Naive thymus-derived CD8-positive, alpha-beta T cell (primary cell): ENCODE measurements at places on chromosomes 7 and 10.

DNA sequence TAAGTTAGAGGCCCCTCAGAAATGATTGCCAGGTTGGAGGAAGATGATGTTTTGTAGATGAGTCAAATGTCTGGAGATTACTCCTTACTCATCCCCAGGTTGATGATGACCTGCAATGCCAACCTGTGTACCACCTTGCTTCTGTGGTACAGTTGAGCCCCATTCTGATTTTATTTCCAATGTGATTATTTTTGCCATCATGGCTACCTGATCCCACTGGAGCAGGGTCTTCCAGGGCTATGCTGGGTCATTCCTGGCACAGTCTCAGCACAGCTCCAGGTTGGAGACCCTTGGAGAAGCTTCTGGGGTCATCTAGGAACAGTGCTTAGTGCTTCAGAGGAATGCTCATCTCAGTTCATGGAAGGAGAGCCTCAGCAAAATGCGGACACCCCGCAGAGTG, 34.3 kb downstream of the LRRC18 start:
- no peaks in the 10 kb centered on the region for H3K27me3 ChIP-seq
- H3K4me1 ChIP-seq: no peaks in the 10 kb centered on the region
- no peaks in the 10 kb centered on the region for H3K36me3 ChIP-seq
- no peak overlapping the region for H3K4me3 ChIP-seq
- H3K27ac ChIP-seq: no peak overlapping the region

DNA sequence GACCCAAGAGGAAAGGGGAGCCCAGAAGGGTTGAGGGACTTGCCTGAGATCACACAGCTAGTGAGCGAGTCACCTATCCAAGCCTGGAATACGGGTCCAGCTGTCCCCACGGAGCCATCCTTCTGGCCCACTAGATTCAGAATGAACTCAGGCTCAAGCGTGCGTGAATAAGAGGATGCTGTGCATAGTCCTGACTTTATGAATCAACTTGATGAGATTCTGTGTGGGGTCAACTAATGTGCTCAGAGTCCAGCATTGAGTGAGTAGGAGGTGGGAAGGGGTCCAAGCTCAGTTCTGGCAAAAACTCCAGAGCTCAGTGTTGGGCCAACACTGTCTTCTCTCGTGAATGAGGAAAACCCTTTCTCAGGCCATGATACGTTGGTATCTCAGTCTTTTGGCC, 41.4 kb downstream of the CAMK1D start:
- no peak overlapping the region for H3K4me3 ChIP-seq
- H3K36me3 ChIP-seq: no peaks in the 10 kb centered on the region
- no peaks in the 10 kb centered on the region for H3K27me3 ChIP-seq
- DNase-seq: no peak
- H3K27ac ChIP-seq: no peak overlapping the region
- H3K4me1 ChIP-seq: peaks cover 42% of the 10 kb centered on the region

DNA sequence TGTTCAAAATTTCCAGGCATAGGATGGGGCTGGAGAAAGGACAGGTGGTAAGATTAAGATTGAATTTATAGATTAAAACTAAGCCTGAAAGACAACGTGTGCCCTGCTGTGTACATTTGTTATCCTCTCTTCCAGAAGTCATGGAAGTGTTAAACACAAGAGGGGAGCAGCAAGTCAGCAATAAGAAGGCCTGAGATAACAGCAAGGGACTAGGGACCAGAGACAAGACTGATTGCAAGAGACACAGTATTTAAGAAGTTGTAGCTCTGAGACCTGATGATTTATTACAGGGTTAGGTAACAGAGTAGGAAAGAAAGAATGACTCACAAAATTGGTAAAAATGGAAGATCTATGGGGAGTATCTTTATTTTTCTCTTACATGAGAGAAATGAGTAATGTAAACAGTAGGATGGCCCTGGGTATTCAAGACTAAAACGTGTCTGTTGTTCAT, 55.7 kb upstream of the COL1A2 start:
- DNase-seq: no peak
- no peak overlapping the region for H3K27ac ChIP-seq
- no peaks in the 10 kb centered on the region for H3K4me1 ChIP-seq
- no peak overlapping the region for H3K4me3 ChIP-seq

- H3K27ac ChIP-seq: no peak overlapping the region
- H3K4me1 ChIP-seq: peaks cover 6% of the 10 kb centered on the region
- no peak overlapping the region for H3K4me3 ChIP-seq
- no peaks in the 10 kb centered on the region for H3K27me3 ChIP-seq
- no peaks in the 10 kb centered on the region for H3K36me3 ChIP-seq
Measured at GRCh38 chr7:75966190-75966961, 28.0 kb downstream of the TMEM120A start.

DNA sequence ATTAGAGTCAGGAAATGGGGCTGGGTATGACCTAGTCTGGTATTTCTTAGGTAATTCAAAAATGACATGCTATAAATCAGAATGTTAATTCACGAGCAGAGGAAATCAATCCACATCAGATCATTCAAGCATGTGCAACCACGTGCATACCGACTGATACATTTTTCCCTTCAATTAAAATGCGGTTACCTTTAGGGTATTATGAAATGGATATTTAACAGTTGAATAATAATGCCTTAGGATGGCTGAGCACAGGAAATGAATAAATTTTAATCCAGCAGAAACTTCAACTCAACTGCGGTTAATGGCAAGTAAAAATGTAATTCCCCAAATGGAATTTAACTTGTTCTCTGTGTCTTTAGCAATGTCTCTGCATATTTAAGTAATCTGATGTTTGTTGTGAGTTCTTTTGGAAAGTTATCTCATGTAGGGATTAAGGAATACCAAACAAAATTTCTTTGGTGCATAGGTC, 9.2 kb downstream of the CPA2 start:
- H3K27me3 ChIP-seq: peaks cover 5% of the 10 kb centered on the region
- DNase-seq: no peak
- H3K4me3 ChIP-seq: no peak overlapping the region

DNA sequence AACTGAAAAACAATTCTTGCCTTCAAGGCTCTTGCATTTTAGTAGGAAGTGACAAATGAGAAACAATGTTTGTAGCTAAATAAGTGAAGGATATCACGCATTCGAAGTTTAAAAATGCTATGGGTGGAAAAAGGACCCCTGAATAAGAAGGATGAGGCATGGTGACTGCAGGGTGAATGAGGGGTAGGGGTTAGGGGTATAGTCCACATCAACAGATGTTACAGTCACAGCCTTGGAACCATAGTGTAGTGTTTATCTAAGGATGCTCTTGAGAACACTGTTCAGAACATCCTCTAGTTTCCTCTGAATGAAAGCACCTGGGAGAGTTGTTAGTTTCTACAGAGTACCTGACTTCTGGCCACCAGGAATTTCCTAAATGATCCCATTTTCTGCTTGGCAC, 157.0 kb downstream of the RELN start:
- H3K4me1 ChIP-seq: no peaks in the 10 kb centered on the region
- H3K27me3 ChIP-seq: peaks cover 12% of the 10 kb centered on the region
- H3K4me3 ChIP-seq: no peak overlapping the region
- no peaks in the 10 kb centered on the region for H3K36me3 ChIP-seq
- DNase-seq: no peak

GRCh38 chr7:28062197-28062991, 118.2 kb downstream of the JAZF1 start:
- no peak overlapping the region for H3K4me3 ChIP-seq
- H3K4me1 ChIP-seq: no peaks in the 10 kb centered on the region
- DNase-seq: no peak
- H3K36me3 ChIP-seq: peaks cover 2% of the 10 kb centered on the region

GRCh38 chr7:44264221-44264931, 61.0 kb downstream of the CAMK2B start:
- no peak overlapping the region for H3K4me3 ChIP-seq
- peaks cover 8% of the 10 kb centered on the region for H3K4me1 ChIP-seq
- no peaks in the 10 kb centered on the region for H3K27me3 ChIP-seq
- no peak for DNase-seq
- H3K27ac ChIP-seq: no peak overlapping the region

DNA sequence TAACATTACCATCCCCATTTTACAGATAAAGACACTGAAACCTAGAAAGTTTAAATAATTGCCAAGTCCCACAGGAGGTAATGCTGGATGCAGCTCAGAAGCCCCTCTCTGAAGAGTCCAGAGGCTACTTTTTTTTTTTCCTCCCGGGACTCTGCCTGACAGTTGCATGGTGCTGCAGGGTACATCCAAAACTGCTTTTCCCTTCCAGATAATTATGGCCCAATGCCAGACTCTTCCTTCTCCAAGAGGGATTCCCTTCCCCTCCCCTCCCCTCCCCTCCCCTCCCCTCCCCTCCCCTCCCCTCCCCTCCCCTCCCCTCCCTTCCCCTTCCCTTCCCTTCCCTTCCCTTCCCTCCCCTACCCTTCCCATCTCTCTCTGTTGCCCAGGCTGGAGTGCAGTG, 122.9 kb downstream of the LSMEM1 start:
- no peak overlapping the region for H3K4me3 ChIP-seq
- no peaks in the 10 kb centered on the region for H3K4me1 ChIP-seq
- peaks cover 8% of the 10 kb centered on the region for H3K27me3 ChIP-seq
- no peak for DNase-seq
- no peak overlapping the region for H3K27ac ChIP-seq

GRCh38 chr10:116371737-116372136, 47.5 kb downstream of the CCDC172 start:
- peaks cover 4% of the 10 kb centered on the region for H3K27me3 ChIP-seq
- no peaks in the 10 kb centered on the region for H3K36me3 ChIP-seq
- no peak overlapping the region for H3K4me3 ChIP-seq
- DNase-seq: no peak
- no peaks in the 10 kb centered on the region for H3K4me1 ChIP-seq

- no peak overlapping the region for H3K4me3 ChIP-seq
- peaks cover 27% of the 10 kb centered on the region for H3K27me3 ChIP-seq
Measured at GRCh38 chr7:123658023-123658422, 2.4 kb downstream of the LMOD2 start.

- no peak for DNase-seq
- no peak overlapping the region for H3K4me3 ChIP-seq
- no peaks in the 10 kb centered on the region for H3K4me1 ChIP-seq
- H3K27me3 ChIP-seq: peaks cover 5% of the 10 kb centered on the region
- H3K36me3 ChIP-seq: peaks cover 8% of the 10 kb centered on the region
Measured at GRCh38 chr10:90817128-90817889, 40.5 kb downstream of the HTR7 start.

- DNase-seq: no peak
- H3K27me3 ChIP-seq: peaks cover 8% of the 10 kb centered on the region
- no peaks in the 10 kb centered on the region for H3K4me1 ChIP-seq
- no peaks in the 10 kb centered on the region for H3K36me3 ChIP-seq
- H3K27ac ChIP-seq: no peak overlapping the region
- no peak overlapping the region for H3K4me3 ChIP-seq
Measured at GRCh38 chr7:89042940-89043339, 247.4 kb upstream of the TEX47 start.

- H3K36me3 ChIP-seq: peaks cover 6% of the 10 kb centered on the region
- DNase-seq: no peak
- no peak overlapping the region for H3K4me3 ChIP-seq
- no peaks in the 10 kb centered on the region for H3K4me1 ChIP-seq
- peaks cover 23% of the 10 kb centered on the region for H3K27me3 ChIP-seq
Measured at GRCh38 chr7:158109364-158110033, 478.1 kb downstream of the PTPRN2 start.

- no peaks in the 10 kb centered on the region for H3K27me3 ChIP-seq
- H3K27ac ChIP-seq: peak overlapping the region; percentile 82
- DNase-seq: no peak
- peak overlapping the region; percentile 60 for H3K4me3 ChIP-seq
Measured at GRCh38 chr7:131020759-131021261, 286.8 kb upstream of the KLF14 start.

GRCh38 chr7:84336766-84337165, 142.2 kb upstream of the SEMA3A start:
- H3K4me3 ChIP-seq: no peak overlapping the region
- DNase-seq: no peak
- H3K4me1 ChIP-seq: no peaks in the 10 kb centered on the region
- no peaks in the 10 kb centered on the region for H3K36me3 ChIP-seq
- H3K27me3 ChIP-seq: peaks cover 7% of the 10 kb centered on the region

DNA sequence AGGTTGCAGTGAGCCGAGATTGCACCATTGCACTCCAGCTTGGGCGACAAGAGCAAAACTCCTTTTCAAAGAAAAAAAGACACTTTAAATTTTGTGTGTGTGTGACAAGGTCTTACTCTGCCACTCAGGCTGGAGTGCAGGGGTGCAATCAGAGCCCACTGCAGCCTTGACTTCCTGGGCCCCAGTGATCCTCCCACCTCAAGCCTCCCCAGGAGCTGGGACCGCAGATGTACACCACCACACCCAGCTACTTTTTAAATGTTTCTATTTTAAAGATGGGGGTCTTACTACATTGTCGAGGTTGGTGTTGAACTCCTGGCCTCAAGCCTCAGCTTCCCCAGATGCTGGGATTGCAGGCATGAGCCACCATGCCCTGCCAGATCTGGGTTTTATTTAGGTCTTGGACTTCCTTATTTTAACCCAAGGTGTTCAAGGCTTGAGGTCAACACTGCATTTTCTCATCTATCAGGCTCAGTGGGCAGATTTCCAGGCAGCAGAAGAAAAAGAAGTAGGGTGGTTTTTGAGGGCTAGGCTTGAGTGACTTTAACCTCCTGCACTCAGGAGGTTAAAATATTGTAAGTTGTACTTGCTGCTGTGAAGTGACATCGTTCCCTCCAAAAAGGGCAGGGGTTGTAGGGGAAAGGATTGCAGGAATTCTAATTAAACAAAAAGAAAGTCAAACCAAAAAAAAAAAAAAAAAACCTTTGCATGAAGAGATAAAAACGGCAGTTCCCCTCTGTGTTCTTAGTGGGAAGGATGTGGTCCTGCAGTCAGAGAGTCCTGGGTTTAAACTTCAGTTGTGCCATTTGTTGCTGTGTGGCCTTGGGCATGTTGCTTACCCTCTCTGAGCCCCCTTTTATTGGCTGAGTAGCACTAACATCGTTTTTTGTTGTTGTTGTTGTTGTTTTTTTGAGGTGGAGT, 71.5 kb downstream of the CARD11 start:
- H3K27me3 ChIP-seq: no peaks in the 10 kb centered on the region
- DNase-seq: no peak
- peak overlapping the region; percentile 77 for H3K27ac ChIP-seq

- peaks cover 9% of the 10 kb centered on the region for H3K36me3 ChIP-seq
- H3K27ac ChIP-seq: peak overlapping the region; percentile 96
- peak overlapping the region; percentile 98 for H3K4me3 ChIP-seq
- H3K4me1 ChIP-seq: peaks cover 10% of the 10 kb centered on the region
Measured at GRCh38 chr10:90871279-90871765, 452 bp upstream of the RPP30 start.
